Sciatic nerve (tissue), 2 donors: ENCODE measurements at places on chromosomes 2 and 18.

DNA sequence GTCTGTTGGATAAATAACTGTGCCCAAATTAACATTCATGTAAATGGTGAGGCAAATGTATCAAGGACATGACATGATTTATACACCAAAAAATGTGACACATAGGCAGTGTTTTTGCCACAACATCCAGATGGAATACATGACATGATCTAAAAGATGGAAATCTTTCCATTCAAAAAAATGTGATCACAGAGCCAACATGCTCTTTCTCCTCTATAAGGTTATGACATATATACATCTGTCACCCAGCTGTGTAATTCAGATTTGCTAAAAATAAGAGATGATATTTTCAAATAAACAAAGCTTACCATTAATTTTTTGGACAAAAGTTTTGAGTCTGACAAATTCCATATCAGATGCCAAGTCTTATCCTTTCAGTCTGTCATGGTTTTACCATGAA, 95.5 kb upstream of the COL3A1 start:
- DNase-seq, result no peak

GRCh38 chr2:169066897-169067296, 2.5 kb upstream of the DHRS9 start:
- DNase-seq, result no peak

GRCh38 chr2:170493426-170494097, 221.6 kb upstream of the SP5 start:
- no peak for DNase-seq

GRCh38 chr2:100784681-100785080, 35.3 kb upstream of the NPAS2 start:
- no peak for DNase-seq

GRCh38 chr18:7566244-7566566, 911 bp upstream of the PTPRM start:
- no peak for DNase-seq

DNA sequence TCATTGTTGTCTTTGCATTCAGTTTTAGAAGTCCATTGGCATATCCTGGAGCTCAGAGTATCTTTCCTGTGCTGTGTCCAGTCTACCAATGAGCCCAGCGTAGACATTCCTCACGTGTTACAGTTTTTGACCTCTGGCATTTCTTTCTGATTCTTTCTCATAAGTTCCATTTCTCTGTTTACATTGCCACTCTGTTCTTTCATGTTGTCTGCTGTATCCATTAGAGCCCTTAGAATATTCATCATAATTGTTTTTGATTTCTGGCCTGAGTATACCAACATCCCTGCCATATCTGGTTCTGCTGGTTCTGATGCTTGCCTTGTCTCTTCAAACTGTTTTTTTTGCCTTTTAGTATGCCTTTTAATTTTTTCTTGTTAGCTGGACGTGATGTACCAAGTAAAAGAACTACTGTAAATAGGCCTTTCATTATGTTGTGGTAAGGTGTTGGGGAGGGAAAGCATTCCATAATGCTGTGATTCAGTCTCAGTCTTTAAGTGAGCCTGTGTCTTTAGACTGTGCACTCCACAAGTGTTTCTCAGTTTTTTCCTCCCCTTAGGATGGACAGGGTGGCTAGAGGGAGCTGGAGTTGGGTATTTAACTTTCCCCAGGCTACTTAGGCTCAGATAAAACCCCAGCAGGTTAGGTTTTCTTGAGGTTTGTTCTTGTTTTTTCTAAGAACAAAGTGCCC, 35.6 kb downstream of the CEP192 start:
- no peak for DNase-seq

DNA sequence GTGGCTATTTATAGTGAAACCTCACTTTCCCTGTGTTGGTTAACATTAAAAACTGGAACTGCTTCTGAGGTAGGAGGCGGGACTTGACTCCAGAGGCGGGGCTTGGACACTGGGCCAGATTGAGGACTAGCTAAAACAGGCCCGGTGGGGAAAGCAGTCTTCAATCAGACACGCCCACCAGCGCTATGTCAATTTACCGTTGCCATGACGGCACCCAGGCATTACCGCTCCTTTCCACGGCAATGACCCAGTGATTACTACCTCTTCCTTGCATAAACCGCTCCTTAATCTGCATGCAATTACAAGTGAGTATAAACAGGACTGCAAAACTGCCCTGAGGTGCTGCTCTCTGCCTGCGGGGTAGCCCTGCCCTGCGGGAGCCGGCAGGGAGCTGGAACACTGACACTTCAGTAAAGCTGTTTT, 35.3 kb downstream of the LRRFIP1 start:
- DNase-seq, result peak; percentile 93

GRCh38 chr2:112055730-112056625, 909 bp downstream of the TMEM87B start:
- peak; percentile 73 for DNase-seq

- peak; percentile 12 for DNase-seq
Measured at GRCh38 chr18:78721981-78722380, 257.6 kb upstream of the SALL3 start.

DNA sequence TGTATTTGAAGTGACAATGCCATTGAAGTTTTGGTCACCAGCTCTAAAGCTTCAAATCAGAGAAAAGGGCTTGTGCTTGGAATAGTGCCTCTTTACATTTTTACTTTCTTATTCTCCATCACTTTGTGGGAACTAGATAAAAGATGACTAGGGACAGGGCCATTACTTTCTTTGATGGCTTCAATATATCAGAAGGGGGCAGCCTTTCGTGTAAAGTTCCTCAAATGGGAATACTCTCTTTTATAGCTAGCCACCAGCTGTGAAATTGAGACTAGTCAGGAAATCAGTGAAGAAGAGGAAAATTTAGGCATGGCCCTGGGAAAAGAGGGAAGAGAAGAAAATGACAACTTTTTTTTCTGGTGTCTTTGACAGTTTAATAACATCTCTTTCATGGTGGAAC, 242.5 kb downstream of the DCC start:
- no peak for DNase-seq

DNA sequence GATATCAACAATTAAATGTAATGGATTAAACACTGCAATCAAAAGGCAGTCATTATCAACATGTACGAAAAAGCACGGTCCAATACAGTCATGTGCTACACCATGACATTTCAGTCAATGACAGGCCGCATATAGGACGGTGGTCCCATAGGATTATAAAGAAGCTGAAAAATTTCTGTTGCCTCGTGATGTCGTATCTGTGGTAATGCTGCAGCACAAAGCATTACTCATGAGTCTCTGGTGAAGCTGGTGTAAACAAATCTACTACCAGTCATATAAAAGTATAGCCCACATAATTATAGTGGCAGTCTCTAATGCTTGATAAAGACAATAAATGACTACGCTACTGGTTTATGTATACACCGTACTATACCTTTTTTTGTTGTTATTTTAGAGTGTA, 58.4 kb downstream of the RABL2A start:
- DNase-seq, result no peak

- no peak for DNase-seq
Measured at GRCh38 chr2:147097747-147098146, 747.1 kb upstream of the ACVR2A start.

GRCh38 chr2:191646163-191646902, 31.6 kb upstream of the NABP1 start:
- DNase-seq, result no peak

- no peak for DNase-seq
Measured at GRCh38 chr18:66734451-66734850, 130.6 kb upstream of the CDH19 start.

DNA sequence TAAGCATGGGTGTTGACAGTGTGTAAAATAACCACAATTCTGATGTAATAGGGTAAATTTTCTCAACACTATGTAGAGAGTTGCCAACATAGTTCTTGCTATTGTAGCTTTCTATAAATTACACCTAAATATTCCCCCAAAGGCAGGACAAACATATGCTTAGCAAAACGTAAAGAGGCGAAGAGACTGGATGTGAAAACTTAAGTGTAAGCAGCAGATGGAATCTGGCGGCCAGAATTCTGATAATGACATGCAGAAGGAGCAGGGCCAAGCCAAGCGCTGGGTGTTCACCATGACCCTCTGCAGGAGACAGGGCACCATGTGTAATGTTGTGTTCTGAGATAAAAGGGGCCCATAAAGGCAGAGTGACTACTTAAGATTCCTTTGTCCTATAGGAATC, 105.2 kb upstream of the ZNF521 start:
- no peak for DNase-seq

- no peak for DNase-seq
Measured at GRCh38 chr2:235113854-235114253, 162.0 kb downstream of the SH3BP4 start.

DNA sequence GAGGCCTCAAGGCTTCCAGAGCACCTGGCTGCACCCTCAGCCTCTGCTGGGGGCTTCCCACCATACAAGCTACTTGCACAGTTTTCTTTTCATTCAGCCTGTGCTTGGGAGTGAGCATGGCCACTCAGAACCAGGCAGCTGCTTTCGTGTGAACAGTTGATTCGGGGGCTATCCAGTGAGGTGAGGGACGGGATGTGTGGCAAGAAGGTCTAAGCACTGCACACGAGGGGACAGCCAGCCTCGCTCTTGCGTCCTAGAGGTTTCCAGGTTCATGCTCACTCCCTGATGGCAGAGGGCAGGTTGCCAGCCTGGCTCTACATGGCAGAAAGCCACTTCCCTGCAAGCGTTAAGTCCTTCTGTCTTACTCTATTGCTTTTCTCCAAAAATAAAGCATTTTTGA, 146.2 kb downstream of the MBP start:
- no peak for DNase-seq

GRCh38 chr2:235160281-235160810, 208.5 kb downstream of the SH3BP4 start:
- no peak for DNase-seq

- no peak for DNase-seq
Measured at GRCh38 chr2:216714376-216714775, 19.0 kb upstream of the IGFBP5 start.

DNA sequence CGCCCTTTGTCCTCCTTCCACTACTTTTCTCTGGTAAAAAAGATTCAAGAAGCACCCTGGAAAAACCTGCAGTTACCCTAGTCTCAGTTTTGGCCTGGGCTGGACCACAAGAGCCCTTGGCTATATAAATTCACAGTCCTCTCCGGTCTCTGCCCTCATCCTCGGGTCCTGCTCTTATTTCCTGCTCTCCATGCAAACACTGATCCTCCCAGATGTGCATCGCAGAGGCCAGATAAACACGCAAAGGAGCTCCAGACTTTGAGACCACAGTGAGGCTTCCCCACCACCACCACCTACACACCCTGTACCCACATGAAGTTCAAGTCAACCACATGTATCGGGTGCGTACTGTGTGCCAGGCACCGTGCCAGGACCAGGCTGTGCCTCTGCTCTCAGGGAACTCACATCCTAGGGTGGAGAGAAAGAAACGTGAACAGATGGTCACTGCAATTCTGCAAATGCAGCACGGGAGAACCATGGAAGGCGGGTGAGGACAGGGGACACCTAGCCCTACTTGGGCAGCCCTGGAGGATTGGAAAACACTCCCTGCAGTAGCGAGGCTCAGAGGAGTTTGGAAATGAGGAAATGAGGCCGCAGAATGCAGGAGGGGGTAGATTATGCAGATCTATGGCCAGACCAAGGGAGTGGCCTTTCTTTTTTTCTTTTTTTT, 7.4 kb downstream of the CTDSP1 start:
- DNase-seq, result peak; percentile 84

DNA sequence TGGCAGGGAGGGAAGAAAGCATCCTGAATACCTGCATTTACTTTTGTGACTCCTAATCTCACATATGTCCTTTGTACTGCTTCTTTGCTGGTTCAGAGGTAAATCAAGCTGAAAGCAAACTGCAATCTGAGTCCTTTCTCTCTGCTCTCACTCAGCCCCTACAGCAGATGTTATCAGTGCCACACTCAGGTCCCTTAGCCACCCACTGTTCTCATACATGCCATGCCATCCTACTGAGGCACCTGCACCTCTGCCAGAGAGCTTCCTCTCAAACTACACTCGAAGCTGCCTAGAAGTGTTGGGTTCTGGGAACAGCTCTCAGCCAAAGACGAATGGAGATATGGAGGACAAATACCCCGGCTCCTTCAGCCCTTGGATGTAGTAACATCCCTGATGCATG, 244.5 kb downstream of the TXNL1 start:
- DNase-seq, result no peak

GRCh38 chr2:75822336-75822735, 111.6 kb upstream of the GCFC2 start:
- no peak for DNase-seq

DNA sequence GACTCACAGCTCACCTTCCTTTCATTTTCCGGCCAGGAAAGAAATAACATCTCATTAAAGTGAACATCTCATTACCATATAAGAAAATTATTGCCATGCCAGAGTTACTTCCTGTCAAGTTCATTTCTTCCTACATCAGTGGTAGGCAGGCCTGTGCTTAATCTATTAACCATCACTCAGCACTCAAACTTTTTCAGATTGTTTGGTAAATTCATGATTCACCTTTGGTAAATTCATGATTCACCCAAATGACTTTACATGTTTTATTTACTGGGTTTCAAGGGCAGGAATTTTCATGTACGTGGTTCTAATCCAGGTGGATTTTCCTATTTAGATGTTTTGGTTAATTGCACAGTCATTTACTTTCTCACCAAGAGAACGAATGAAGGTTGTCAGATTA, 116.5 kb downstream of the CSRNP3 start:
- no peak for DNase-seq

GRCh38 chr2:188693111-188693510, 281.1 kb upstream of the COL3A1 start:
- no peak for DNase-seq

GRCh38 chr2:71702071-71702970, 249.0 kb downstream of the DYSF start:
- peak; percentile 41 for DNase-seq

DNA sequence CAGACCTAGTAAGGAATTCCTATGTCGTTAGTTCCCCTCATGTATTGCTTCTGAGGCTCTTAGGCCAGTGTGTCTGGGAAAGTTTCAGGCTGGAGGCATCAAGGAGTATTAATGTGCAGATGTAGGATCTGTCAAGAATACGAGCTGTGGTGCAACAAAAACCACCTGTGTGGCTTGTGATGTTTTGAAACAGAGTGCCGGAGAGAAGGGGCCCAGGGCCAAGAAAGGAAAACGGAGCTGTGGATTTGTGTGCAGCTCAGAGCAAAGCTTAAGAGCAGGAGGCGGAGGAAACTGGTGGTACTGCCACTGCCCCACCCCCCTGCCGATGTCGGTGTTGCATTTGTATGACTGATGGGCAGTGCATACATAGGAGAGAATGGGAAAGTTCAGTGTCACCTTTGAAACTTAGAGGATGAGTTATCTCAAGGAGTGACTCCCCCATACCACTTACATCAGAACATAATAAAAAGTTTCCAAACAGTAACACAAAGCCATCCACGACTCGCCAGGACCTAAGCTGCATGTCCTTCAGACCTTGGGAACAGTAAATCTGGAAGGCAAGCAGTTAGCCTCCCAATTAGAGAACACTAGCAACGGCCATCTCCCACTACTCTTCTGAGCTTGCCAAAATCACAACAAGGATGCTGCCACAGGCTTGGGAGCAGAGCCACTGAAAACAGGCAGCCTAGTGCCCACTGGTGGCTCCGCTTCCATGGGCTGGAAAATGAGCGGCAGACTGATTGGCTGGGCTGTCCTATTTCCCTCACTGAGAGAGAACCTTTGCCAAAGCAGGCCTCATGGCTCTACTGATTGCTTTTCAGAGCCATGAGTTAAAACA, 152.7 kb upstream of the NT5C1B start:
- DNase-seq, result no peak
